Mesangial cell (primary cell): ENCODE measurements at places on chromosomes 7 and 10. TPM values are rescaled to one million over a fixed set of nuclear protein-coding genes. Genes with fewer than 3 reads are reported as not detected.

The CELF2 gene
- total RNA-seq: 12.4 and 15.2 TPM in 2 replicates

The CDHR1 gene
- 12.7 and 39.0 TPM in 2 replicates for total RNA-seq

The CPA2 gene
- not detected in 2 replicates for total RNA-seq

The PNLIPRP2 gene
- not detected in 2 replicates for total RNA-seq

The ATRNL1 gene
- total RNA-seq: 26.1 and 35.2 TPM in 2 replicates

The OPALIN gene
- not detected in 2 replicates for total RNA-seq

The AKR1C1 gene
- total RNA-seq: 2.4 and 4.4 TPM in 2 replicates

The ST8SIA6 gene
- 0.49 and 1.3 TPM in 2 replicates for total RNA-seq

The SMNDC1 gene
- 3.0 and 4.6 TPM in 2 replicates for total RNA-seq

The AZGP1 gene
- total RNA-seq: 0.49 TPM in 1 of 2 replicates, not detected in the other

The TNS3 gene
- total RNA-seq: 27.5 and 64.0 TPM in 2 replicates
